ENCODE measurements at places on chromosomes 2 and 18.
A peak's percentile ranks its signal among the peaks of the same experiment; 100 is the strongest.

DNA sequence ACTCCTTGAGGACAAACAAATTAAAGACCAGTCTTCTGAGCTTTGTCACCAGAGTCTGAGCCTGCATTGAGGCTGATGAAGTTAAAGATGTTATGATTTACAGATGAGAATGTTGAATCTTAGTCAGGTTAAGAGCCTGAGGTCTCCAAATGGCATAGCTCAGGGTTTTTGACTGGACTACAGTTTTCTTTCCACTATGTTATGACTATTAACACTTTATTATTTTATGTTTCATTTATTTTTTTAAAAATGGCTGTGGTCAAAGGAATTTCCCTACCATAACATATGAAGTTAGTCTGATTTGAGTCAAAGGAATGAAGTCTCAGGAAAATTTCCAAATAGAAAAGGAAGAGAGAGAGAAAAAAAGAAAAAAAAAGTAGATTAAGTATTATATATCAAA, 39.7 kb upstream of the CWC22 start:
- no peaks in the 10 kb centered on the region for H3K27me3 ChIP-seq
- no peaks in the 10 kb centered on the region for H3K36me3 ChIP-seq
- no peak overlapping the region for H3K27ac ChIP-seq
- H3K4me3 ChIP-seq = no peak overlapping the region

GRCh38 chr18:50099725-50100407, 95.1 kb downstream of the MYO5B start:
- no peak overlapping the region for H3K27ac ChIP-seq
- H3K27me3 ChIP-seq = no peaks in the 10 kb centered on the region
- H3K4me1 ChIP-seq = peaks cover 10% of the 10 kb centered on the region
- no peak overlapping the region for H3K4me3 ChIP-seq
- H3K36me3 ChIP-seq = no peaks in the 10 kb centered on the region

DNA sequence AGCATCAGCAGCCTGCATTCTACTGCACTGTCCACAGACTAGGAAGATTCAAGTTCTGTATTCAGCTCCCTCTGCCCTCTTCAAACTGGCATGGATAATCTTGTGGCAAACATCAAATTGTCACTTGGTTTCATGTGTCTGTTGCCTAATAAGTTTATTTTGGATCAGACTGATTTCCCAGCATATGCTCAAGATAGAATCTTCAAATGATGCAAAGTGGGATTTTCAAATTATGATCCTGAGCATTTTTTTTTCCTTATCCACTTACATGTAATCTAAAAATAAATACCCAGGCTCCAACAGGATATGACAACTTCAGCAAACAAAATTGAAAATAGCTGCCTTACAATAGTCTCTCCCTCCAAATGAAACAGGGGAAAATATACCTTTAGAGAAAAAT, 160.9 kb upstream of the VRK2 start:
- no peaks in the 10 kb centered on the region for H3K4me1 ChIP-seq
- no peaks in the 10 kb centered on the region for H3K36me3 ChIP-seq
- no peaks in the 10 kb centered on the region for H3K27me3 ChIP-seq
- DNase-seq = no peak

DNA sequence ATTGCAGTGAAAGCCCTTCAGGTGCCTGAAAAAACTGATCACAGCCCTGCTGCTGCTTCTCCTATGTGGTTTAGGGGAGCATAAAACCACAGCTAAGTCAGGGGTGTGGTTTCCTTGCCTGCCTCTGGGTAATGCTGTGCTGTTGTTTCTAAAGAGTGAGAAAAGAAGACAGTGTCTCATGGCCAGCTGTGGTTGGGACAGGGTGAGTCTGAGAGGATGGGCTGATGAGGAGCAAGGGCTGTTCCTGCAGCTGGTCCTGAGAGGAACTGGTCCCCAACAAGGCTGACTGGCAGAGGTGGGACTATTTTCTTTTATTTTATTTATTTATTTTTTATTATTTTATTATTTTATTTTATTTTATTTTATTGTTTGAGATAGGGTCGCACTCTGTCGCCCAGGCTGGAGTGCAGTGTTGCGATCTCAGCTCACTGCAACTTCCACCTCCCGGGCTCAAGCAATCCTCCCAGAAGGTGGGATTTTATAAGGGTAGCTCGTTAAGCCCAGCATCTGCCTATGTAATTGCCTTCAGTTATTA, 236.7 kb downstream of the FHOD3 start:
- H3K4me1 ChIP-seq = no peaks in the 10 kb centered on the region
- no peak overlapping the region for H3K4me3 ChIP-seq
- H3K27ac ChIP-seq = no peak overlapping the region
- DNase-seq = no peak
- H3K27me3 ChIP-seq = no peaks in the 10 kb centered on the region
- no peaks in the 10 kb centered on the region for H3K36me3 ChIP-seq

DNA sequence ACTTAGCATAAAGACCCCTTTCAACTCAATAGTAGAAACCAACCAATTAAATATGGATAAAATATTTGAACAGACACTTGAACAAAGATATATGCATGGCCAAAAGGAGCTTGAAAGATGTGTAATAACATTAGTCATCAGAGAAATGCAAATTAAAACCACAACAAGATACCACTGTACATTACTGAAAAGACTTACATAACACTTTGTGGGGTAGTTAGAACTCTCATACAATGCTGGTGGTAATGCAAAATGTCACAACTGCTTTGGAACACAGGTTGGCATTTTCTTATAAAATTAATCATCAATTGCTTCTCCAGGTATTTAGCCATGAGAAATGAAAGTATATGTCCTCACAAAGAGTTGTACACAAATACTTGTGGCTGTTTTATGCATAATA, 60.7 kb downstream of the TTC27 start:
- no peak overlapping the region for H3K27ac ChIP-seq
- H3K27me3 ChIP-seq = no peaks in the 10 kb centered on the region
- H3K36me3 ChIP-seq = peaks cover 11% of the 10 kb centered on the region
- H3K4me3 ChIP-seq = no peak overlapping the region

GRCh38 chr2:235678712-235679111, 184.9 kb downstream of the AGAP1 start:
- DNase-seq = no peak
- H3K27me3 ChIP-seq = no peaks in the 10 kb centered on the region
- no peak overlapping the region for H3K27ac ChIP-seq
- H3K4me3 ChIP-seq = no peak overlapping the region
- H3K36me3 ChIP-seq = no peaks in the 10 kb centered on the region

GRCh38 chr18:55047546-55047945, 88.3 kb upstream of the CCDC68 start:
- no peaks in the 10 kb centered on the region for H3K4me1 ChIP-seq
- H3K36me3 ChIP-seq = no peaks in the 10 kb centered on the region
- no peaks in the 10 kb centered on the region for H3K27me3 ChIP-seq
- no peak overlapping the region for H3K4me3 ChIP-seq

- no peak overlapping the region for H3K27ac ChIP-seq
- DNase-seq = no peak
- no peaks in the 10 kb centered on the region for H3K4me1 ChIP-seq
- peaks cover 4% of the 10 kb centered on the region for H3K36me3 ChIP-seq
- H3K4me3 ChIP-seq = no peak overlapping the region
- no peaks in the 10 kb centered on the region for H3K27me3 ChIP-seq
Observed at GRCh38 chr18:79259218-79259617, 136.5 kb upstream of the NFATC1 start.

- H3K4me3 ChIP-seq = no peak overlapping the region
- no peak overlapping the region for H3K27ac ChIP-seq
- DNase-seq = peak; percentile 48
- H3K27me3 ChIP-seq = no peaks in the 10 kb centered on the region
- no peaks in the 10 kb centered on the region for H3K36me3 ChIP-seq
Observed at GRCh38 chr2:130744287-130745117, 10.8 kb upstream of the AMER3 start.

- no peaks in the 10 kb centered on the region for H3K27me3 ChIP-seq
- no peaks in the 10 kb centered on the region for H3K4me1 ChIP-seq
- H3K27ac ChIP-seq = no peak overlapping the region
- DNase-seq = no peak
Observed at GRCh38 chr18:2192562-2192961, 378.7 kb downstream of the METTL4 start.

DNA sequence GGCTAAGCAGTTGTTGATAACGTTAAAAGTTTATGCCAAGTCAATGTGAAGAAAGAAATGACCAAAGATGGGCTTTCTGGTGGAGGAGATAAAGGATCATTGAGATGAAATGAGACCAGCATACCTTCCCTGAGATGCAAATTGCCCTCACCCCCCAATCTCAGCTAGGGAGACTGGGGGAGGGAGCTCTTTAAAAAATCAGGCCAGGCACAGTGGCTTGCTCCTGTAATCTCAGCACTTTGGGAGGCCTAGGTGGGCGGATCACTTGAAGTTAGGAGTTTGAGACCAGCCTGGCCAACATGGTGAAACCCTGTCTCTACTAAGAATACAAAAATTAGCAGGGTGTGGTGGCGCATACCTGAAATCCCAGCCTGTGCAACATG, 30.9 kb upstream of the KCMF1 start:
- DNase-seq = no peak
- no peaks in the 10 kb centered on the region for H3K27me3 ChIP-seq
- H3K36me3 ChIP-seq = no peaks in the 10 kb centered on the region
- H3K4me1 ChIP-seq = peaks cover 13% of the 10 kb centered on the region

Data from stomach (tissue), 19 donors.